ENCODE measurements at places on chromosomes 4 and X.

GRCh38 chr4:185559915-185560281 lies 24.6 kb upstream of the PDLIM3 start:
- no peak for DNase-seq

- DNase-seq, result no peak
These were observed 18.4 kb upstream of the ZNF41 start for GRCh38 chrX:47501226-47502074.

GRCh38 chrX:137032841-137033773 lies 688 bp downstream of the GPR101 start:
- no peak for DNase-seq

DNA sequence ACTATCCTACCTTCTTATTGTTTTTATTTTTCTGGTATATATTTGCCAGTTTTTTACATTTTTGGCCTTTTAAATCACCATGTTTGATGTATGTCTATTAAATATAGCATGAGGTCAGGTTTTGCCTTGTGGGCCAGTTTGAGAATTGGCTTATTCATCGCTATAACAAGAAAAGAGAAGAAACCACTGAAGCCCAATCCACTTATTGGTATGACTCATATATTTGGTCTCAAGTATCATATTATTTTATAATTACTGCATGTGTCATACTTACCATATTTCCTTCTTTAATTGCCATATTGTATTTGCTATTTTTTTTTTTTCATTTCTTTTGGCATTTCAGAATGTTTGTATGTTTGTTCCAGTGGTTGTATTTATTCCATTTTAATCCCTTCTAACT lies 99.3 kb downstream of the IRF2 start:
- DNase-seq, result no peak

GRCh38 chr4:70607334-70607853 lies 15.3 kb downstream of the AMBN start:
- DNase-seq, result no peak

GRCh38 chr4:106868381-106869035 lies 167.6 kb downstream of the DKK2 start:
- no peak for DNase-seq

DNA sequence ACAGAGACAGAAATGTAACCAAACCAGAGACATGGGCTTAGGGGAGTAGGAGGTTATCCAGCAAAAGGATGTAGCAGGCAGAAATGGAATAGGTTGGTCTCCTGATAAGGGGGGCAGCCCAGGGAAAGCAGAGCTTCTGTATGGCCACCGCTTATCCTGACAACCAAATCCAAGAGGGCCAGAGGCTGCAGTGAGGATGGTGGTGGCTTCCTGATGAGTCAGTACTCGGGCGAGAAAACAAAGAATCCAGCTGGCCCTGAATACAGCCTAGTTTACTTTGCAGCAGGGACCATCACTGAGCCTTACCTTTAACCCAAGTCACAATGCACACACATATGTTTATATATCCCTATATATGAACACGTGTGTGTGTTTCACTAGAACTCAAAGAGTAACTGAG lies 129.7 kb upstream of the FTHL17 start:
- no peak for DNase-seq

GRCh38 chr4:119211867-119212233 lies 663 bp upstream of the USP53 start:
- DNase-seq, result no peak

- DNase-seq, result no peak
These were observed 288.8 kb downstream of the INPP4B start for GRCh38 chr4:142557239-142557801.

- DNase-seq, result no peak
These were observed 1.3 kb downstream of the SH3TC1 start for GRCh38 chr4:8200302-8200975.

GRCh38 chr4:68734095-68734494 lies 63.6 kb upstream of the UGT2B15 start:
- no peak for DNase-seq

- DNase-seq, result no peak
These were observed 1320.3 kb downstream of the C4orf33 start for GRCh38 chr4:130416228-130416627.
